T47D (cell line): ENCODE measurements at places on chromosomes 6 and 20.

DNA sequence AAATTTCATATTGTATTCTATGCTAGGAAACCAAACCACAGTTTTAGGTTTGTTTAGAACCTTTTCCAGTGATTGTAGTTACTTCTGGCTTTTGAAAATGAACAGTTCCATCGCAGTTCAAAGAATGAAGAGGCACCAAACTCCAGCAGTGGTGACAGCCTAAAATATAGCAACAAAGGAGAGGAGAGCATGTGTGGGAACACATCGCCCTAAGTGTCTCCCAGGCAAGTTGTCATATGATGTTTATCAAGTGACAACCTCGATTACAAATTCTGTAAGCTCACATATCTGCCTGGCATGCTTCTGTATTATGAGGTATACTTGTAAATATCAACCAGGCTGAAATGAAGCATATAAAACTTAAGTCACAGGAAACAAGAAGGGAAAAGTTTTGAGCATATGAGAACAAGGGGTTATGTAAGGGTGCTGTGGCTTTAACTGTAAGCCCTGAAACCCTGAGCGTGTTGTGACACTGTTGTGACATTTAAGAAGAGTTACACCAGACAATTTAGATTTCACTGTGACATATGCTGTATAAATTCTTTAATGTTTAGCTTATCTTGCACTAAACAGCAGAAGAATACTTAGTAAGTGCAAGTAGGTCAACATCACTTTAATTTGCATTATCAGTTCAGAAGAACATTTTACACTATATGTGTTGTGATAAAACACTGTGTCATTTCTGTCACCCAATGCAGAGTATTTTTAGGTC is 29.1 kb upstream of the FBXL4 start:
- DNase-seq, result no peak

DNA sequence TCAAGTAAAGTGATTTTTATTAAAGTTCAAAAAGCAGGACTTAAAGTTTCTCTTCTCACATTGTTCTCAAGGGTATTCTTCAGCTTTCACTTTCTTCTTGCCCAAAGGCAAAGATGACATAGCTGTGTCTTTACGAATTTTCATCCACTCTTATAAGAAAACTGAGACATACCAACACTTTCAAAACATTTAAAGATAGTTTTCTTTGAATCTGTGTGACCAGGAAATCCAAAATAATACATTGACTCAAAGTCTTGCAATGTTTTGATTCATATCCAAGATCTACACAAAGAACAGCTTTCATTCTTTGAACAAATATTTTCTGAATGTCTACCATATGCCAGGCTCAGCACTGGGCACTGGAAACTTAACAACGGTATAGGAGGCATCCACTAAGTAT is 117.9 kb downstream of the SIM1 start:
- no peak for DNase-seq

DNA sequence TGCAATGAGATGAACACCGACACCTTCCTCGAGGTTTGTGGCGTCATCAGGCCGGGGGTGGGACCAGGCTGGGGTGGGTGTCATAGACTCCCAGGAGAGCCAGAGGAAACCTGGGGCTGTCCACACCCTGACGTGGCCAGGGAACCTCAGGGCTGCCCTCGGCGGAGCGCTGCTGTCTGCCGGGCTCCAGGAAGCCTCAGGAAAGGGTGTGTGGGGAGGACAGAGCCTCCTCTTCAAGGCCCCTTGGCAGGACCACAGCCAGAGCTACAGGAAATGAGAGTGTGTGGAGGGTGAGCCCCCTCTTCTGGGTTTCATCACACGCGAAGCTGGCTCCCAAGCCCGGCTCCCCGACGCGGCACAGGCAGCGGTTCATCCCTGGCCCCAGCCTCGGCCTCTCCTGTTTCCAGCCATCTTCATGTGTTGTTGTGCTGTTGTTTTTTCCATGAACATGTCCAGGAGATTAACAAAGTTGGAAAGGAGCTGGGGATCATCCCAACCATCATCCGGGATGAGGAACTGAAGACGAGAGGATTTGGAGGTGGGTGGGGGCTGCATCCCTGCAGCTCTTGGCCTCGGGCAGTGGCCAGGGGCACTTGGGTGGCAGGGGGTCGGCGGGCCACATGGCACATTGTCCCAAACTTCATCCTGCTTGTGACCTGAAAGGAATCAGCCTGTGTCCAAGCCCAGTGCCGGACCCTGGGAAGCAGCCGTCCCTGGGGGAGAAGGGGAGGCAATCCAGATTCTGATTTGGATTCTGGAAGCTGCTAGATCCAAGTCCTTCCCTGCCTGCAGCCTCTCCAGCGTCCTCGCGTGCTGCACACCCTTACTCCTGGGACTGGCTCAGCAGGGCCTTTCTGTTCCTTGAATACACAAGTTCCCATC is 6.4 kb downstream of the NPEPL1 start:
- DNase-seq, result no peak

DNA sequence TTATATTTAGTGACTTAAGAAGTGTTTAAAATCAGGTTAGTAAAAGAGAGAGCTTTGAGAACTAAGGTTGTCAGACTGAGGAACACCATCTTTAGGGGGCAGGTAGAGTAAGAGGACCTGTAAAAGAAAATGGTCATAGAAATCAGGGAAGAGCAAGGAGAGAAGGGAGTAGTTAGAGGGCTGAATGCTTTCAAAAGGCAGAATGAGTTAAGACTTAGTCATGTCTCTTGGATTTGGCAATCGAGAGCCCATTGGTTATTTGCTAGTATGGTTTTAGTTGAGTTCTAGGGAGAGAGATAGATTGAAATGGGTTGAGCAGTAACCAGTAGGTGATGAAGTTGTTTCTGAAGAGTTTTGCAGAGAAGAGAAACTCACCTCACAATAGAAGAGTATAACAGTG is 51.1 kb downstream of the RALGAPB start:
- DNase-seq, result no peak

- no peak for DNase-seq
These were observed 126.5 kb downstream of the EPM2A start for GRCh38 chr6:145608850-145609249.

GRCh38 chr6:13165502-13166172 is 162.7 kb downstream of the TBC1D7 start:
- no peak for DNase-seq

DNA sequence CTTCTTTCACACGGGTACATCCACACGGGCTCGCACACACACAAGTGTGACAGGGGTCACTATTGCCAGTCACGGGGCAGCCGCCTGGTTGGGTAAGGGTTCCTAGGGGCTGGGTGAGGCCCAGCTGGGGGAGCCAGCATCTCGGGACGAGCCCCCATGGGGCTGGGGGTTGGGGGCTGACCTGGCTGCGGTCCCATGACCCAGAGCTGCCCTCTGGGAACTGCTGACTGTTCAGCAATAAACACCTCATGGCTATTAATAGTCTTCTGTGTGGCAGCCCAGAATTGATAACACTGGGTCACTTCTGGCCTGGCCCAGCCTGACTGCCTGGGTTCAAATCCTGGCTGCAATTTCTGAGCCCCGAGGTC is 23.8 kb downstream of the VEGFA start:
- no peak for DNase-seq

GRCh38 chr20:12644461-12644860 is 364.3 kb upstream of the SPTLC3 start:
- no peak for DNase-seq

- no peak for DNase-seq
These were observed 59.6 kb downstream of the ANKRD60 start for GRCh38 chr20:58168843-58169242.

DNA sequence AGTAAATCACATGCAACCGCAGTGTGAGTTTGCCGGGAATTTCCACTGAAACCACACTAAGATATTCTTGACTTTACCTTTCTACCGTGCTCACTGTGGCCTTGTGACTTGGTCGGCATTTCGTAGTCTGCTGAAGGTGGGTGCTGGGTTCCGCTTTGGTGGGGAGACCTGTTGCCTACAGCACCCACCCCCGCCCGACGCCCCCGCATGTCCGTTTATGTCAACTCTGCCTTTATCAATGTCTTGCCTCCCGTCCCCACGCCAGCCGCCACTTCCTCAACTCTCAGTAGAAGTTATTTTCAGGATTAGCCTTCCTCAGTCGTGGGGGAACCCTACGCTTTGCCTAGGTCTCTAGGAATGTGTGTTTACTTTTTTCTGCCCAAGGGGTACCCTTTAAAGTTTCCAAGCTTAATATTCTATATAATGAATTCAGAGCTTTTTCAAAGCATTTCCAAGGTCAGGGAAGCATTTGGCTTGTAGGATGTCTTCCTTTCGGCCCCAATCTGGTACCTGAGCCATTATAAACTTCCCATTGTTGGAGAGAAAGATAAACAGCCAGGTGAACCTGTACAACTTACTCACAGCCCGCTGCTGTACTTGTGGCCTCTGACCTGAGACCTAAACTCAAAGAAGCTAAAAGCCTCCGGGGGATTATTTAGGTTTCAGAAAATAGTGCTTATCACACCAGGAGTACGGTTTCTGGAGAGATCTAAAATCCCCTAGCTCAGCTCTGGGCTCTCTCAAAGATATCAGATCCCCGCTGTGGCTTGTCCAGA is 54.2 kb downstream of the TBC1D7 start:
- DNase-seq, result no peak

GRCh38 chr6:1396952-1397868 is 7.8 kb downstream of the FOXF2 start:
- peak; percentile 94 for DNase-seq

- no peak for DNase-seq
These were observed 1.3 kb downstream of the C6orf89 start for GRCh38 chr6:36886950-36887618.

DNA sequence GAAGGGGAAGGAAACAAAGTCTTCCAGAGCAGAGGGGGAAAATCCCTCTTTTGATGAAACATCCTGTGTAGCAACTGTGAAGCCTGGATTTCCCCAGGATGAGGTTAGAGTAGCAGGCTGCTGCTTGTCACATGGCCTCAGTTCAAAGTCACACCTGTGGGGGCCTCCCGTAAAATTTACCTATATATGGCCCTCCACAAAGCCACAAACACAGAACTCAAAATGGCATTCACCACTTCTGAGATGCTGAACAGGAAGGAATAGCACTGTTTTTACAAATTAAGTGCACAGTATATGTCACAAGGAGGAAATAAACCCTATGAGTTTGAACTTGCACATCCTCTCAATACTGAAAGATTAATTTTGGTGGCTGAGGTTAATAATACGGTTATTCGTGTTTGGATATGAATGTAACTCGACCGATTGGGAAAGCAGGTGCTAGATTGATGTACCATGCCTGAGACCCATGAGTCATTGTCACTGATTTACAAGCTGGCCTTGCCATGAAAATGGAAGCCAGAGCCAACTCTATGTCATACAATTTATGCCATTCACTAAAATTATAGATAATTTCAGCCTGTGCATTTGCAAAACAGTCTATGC is 70.6 kb downstream of the SGK1 start:
- DNase-seq, result no peak

DNA sequence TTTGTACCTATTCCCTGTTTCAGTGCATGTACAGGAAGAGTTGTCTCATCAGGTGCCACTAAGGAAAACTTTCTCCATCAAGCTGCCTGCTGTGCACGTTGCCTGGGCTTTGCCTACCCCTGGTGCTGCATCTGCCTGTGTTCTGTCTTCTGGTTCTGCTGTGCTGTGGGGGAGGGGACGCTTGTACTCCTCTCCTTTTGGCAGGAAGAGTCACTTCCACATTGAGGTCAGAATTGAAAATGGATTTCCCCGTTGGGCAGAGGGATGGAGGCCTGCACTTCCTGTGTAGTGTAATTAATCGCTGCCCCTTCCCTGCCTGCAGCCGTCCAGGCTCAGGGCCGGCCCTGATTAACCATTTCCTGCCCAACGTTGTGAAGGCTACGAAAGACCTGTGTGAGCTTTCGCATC is 153.3 kb downstream of the SCML4 start:
- no peak for DNase-seq
